ENCODE measurements at places on chromosomes 5 and 9. TPM values are rescaled to one million over a fixed set of nuclear protein-coding genes. Genes with fewer than 3 reads are reported as not detected.
A peak's percentile ranks its signal among the peaks of the same experiment; 100 is the strongest.

DNA sequence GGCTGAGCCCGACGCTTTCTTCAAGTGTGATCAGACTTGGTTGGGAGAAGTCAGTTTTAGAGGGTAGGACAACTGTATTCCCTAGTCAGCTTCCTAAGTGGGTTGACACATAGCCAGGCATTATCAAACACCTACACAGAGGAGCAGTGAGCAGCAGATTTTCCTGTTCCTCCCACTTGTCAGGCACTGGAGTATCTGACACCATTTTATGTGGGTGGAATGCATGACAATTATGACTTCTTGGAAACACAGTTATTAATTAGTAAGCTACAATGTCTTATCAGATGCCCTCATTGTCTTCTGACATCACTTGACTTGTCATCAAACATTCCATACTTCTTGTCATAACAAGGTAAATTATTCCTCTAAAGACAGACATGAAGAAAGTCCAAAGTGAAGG lies 124.9 kb downstream of the IRX2 start:
- no peak for ATAC-seq

DNA sequence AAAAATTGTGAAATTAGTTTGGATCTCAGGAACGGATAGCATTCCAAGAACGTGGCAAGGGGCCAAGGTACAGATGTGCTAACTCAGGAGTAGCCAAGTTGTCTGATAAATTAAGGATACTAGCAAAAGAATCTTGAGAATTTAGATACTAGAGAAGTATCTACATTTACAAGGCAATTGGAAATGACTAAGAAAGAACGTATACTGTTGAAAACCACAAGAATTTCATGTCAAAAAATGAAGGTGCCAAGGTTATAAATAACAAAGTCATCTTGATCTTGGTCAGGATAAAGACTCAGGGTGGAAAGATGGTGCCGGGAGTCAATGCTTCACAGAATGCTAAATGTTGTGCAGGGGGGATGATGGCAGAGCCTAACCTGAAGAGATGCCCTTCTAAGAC lies 19.2 kb downstream of the CAPSL start:
- peak; percentile 76 for ATAC-seq

GRCh38 chr5:34930462-34930844 lies 1.1 kb downstream of the DNAJC21 start:
- no peak for ATAC-seq

Gene CNTFR
- not detected for total RNA-seq

Gene PCDH1
- total RNA-seq = 0.64 TPM
